ENCODE measurements at places on chromosomes 2 and 18.

- DNase-seq = no peak
Observed at GRCh38 chr2:100004959-100005387, 137.4 kb downstream of the AFF3 start.

DNA sequence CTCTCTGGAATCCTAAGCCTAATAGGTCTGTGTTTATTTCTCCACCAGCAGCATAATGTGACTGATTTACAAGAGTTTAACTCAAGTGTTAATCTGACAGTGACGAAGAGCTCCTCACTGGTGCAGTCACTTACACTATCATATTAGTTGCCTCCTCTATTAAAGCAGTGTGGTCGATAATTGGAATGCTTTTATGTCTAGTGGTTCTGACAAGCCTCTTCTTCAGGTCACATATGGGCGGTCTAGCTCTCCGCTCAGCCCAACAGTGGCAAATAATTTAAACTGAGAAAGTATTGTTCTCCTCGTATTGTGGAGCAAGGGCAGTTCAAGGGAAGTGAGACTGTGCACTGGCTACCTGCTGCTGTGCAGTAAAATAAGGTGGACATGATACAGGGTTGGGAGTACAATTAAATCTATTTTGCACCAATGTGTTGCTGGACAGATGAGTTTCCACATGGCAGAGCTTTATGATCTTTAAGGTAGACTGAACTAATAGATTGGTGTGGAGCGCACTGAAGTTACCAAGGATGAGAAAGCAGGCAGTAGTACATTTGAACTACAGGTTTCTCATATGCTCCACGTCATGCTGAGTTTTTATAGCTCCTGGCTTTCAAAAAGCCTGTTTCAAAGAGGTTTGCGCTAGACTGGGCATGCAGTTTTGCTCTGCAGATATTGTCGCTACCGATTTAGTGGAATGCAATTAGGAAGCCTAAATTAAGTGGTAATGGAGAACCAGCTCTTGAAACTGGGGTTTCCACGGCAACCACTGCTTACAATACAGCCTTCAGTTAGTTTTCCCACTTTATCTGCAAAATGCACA lies 151.7 kb upstream of the POU3F3 start:
- DNase-seq = no peak

- no peak for DNase-seq
Observed at GRCh38 chr2:81194176-81194575, 889.6 kb upstream of the LRRTM1 start.

DNA sequence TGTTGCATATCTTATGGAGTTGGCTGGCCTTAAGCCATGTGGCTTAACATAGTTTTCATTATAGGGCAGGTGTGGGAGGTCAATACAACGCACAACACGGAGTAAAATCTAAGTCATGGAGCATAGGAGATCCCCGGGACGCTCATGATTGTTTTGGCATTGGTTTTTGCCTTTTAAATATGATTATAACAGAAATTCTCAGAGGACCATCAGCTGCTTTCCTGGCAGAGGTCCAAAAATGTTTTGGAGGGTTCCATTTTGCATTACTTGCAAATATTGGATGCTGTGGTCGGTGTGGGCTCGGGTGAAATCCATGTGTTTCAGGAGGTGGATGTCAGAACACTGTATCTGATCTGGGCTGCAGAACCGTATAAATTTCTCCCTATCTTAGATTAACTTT lies 3.4 kb downstream of the NCOA1 start:
- DNase-seq = no peak

- no peak for DNase-seq
Observed at GRCh38 chr2:193935114-193935513, 1721.9 kb upstream of the SLC39A10 start.

DNA sequence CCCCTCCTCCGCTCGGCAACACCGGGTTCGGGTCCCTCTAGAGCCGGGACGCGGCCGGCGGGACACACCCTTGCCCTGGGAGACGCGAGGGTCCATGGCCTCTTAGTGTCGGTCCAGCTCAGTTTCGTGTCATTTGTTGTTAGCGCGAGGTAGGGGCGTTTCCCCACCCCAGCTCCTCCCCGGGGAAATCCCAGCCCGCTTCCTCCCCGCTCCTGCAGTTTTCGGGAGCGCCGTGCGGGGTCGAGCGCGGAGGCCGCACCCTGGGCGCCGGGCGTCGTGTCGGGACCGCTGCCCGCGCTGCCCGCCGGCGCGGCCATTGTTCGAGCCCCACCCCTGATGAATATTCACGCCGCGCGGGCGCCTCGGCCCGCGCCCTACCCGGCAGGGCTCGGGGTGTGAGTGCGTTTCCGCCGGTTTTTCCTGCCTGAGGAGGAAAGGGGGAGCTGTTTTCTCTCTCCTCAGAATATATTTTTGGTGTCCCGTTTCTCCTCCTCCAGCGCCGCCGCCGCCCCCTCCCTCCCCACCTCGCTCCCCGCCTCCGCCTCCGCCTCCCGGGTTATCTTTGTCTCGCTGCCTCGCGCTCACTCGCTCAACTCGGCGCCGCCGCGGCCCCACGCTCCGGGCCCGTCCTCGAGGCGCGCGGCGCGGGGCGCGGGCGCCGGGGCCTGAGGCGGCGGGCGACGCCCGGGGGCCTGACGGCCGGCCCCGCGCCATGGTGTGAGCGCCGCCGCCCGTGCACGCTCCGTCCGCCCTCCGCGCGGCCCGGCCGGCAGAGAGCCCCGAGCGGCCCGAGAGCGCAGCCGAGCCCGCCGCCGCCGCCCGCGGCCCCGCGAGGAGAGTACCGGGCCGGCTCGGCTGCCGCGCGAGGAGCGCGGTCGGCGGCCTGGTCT lies at the start of gene MAP4K4:
MAP4K4 (plus strand) TSS at position 584 of the 890 bp plus-strand sequence. CDS start 374 bp downstream, outside the sequence.
- DNase-seq = peak; percentile 84

DNA sequence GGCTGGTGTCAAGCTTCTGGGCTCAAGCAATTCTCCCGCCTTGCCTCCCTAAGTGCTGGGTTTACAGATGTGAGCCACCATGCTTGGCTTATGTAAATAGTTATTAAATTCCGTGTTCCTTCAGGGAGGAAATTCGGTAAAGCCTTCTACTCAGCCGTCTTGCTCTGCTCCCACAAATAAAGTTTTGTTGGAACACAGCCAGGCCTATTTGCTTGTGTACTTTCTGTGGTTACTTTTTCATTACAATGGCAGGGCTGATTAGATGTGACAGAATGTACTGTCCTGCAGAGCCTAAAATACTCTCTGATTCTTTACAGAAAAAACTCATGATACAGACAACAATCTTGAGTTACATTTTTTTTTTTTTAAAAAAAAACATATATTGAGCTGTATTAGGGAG lies 68.8 kb upstream of the TACR1 start:
- no peak for DNase-seq

- no peak for DNase-seq
Observed at GRCh38 chr2:193446967-193447366, 1252.2 kb upstream of the TMEFF2 start.

GRCh38 chr18:54786206-54786605 lies 42.1 kb upstream of the RAB27B start:
- DNase-seq = no peak

DNA sequence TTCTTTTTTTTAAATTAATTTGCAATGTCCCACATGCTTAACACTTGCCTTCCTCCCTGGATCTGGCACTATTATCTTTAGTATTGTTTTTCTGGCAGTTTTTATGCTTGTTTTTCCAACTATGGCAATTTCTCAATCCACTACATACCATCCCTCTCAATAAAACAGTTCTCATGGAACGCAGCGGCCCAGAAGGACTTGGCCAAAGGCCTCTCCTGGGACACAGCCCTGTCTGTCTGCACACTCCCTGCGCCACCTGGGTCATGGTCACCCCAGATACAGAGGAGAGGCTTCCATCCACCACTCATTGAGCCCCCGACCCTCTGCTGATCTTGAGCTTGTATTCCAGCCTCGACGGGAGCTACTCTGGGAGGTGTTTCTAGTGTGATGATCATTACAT lies 91.2 kb downstream of the TWIST2 start:
- no peak for DNase-seq

DNA sequence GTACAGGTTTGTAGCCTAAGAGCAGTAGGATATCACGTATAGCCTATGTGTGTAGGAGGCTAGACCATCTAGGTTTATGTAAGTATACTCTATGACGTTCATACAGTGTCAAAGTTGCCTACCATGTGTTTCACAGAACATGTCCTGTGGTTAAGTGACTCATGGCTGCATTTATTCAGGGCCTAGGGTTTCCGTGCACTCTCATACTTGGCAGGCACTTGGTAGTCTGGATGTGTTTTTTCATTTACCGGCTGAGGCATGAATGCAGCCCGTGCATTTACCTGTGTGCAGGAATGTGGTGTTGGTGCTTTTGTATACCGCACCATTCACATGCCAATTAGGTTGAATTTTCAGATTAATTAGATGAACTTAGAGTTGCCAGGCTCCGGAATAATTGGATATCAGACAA lies 43.4 kb downstream of the MYL12B start:
- no peak for DNase-seq

- no peak for DNase-seq
Observed at GRCh38 chr2:20603791-20604190, 47.1 kb downstream of the HS1BP3 start.

DNA sequence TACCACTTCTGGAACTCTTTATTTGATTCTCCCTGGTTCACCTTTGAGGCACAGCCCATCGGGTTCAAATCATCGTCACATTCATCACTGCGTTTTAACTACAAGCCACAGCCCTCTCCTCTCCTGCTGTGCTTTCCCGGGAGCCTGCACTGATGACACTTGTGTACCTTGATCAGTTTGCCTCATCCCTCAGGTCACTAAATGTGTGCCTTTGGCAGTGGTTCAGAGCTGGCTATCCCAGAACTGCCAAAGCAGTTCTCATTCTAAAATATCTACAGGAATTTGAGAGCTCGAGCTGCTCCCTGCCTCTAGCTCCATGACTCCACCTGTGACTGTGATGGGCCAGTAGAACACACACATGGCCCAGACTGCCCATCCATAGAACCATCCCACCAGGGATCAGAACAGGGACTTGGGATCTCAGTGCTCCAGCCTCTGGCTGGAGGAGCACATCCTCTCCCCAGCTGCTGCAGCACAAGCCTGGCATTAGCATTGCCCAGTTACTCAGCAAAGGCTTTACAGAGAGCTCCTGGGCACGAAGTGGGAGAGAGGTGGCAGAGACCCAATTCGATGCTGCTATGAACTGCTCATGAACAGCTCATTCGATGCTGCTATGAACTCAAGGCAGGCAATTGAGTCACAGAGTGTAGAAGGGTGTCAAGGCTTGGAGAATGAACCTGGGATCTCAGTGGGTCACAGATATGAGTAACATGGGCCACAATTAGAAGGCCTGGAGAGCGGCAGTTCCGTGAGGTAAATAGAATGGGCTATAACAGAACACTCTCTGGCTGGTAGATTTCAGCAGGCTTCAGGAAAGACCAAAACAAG lies 41.9 kb downstream of the EVA1A start:
- no peak for DNase-seq

GRCh38 chr18:48838166-48838775 lies 112.5 kb downstream of the SMAD7 start:
- no peak for DNase-seq

GRCh38 chr2:54065411-54065810 lies 50.0 kb upstream of the ACYP2 start:
- no peak for DNase-seq

- DNase-seq = no peak
Observed at GRCh38 chr2:54038835-54039234, 68.0 kb upstream of the PSME4 start.

DNA sequence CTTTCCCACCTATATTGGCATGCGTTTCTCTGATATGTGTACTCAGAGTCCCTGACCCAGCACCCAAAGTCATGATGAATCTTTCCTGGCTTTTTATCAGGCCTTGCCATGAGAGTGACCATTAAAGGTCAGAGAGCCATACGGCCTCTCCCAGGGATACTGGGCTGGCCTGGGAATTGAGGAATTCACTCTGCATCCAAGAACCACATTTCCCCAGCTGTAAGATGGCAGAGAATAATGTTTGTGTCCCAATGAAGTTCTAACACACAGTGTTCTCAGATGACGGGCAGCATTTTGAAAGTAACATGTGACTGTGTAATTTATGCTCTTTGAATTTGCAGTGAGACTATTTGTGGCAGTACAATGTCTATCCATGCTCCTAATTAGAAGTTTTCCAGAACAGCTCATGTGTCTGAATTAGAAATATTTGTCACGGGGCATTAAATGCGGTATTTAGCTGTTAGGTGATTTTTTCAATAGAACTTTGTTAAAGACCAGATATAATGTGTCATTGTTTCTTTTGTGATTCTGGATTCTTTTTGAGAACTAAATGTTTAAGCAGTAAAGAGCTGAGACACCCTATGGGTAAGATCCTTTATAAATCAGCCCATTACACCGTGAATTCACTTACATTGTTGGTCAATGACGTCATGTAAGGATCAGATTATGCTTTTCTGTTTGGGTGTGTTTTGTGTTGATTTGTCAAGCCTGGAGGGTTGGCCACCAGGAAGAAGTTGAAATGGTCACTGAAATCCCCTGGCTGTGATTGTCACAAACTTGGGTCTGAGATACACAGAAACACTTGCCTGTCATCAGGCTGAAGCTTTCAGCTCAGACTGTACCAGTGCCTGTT lies 7.3 kb upstream of the SLC3A1 start:
- no peak for DNase-seq

DNA sequence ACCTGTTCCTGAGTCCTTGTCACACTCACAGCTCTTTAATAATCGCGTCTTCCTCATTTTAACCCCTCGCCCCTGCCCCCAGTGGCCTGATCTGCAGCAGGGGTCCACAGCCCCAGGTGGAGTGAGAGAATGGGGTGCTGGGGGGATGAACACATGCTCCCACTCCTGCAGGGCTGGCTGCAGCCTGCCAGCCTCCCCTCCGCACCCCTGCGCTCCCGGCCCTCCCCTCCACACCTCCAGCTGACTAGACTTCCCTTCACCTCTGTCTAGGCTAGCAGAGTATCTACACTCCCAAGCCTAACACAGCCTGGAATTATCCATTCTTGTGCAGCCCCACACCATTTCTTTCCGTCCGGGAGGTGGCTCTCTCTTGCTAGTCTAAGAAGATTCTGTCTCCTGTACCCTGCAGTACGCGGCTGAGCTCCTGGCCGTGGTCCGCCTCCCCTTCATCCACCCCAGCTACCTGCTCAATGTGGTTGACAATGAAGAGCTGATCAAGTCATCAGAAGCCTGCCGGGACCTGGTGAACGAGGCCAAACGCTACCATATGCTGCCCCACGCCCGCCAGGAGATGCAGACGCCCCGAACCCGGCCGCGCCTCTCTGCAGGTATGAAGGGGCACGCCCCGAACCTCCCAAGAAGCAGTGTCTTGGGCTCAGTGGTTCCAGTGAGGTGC lies 231.6 kb downstream of the ATAD2B start:
- DNase-seq = no peak

DNA sequence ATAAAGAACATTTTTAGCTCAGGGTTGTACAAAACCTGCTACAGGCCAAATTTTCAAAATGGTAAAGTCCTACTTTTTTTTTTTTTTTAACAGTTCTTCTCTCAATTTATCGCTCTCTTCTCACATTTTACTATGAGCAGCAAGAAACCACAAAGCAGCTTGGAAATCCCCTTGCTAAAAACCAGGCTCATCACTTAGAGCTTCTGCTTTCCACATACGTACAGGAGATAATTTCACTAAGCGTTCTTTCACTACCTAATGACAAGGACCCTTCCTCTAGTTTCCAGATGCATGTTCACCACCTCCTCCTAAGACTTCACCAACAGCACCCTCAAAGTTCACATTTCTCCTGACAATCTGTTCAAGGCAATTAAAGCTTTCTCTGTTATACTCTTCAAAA lies 294.9 kb upstream of the CYRIA start:
- no peak for DNase-seq

- no peak for DNase-seq
Observed at GRCh38 chr2:56565143-56565542, 381.4 kb downstream of the CCDC85A start.
